Stimulated activated CD8-positive, alpha-beta memory T cell treated with anti-CD3 and anti-CD28 coated beads, Interleukin-4, amount 100 ng/mL, for 1 hour (primary cell): ENCODE measurements at places on chromosomes 12 and 14.

DNA sequence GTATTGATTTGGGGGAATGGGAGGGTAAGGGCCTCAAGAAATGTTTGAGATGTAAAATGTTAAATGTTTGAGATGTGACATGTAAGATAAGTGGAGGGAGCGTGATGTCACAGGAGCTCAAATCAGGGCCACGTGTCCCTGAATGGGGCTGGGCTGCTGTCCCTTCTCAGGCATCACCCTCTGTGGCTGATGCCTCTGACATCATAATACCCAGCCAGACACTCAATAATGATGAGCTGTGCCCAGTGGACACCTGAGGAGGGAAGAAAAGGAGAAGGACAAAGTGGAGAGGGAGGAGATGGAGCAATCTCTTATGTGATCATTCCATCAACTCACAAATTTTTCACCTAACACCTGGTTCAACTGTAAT lies 120.8 kb downstream of the SAMD4A start:
- DNase-seq: no peak

DNA sequence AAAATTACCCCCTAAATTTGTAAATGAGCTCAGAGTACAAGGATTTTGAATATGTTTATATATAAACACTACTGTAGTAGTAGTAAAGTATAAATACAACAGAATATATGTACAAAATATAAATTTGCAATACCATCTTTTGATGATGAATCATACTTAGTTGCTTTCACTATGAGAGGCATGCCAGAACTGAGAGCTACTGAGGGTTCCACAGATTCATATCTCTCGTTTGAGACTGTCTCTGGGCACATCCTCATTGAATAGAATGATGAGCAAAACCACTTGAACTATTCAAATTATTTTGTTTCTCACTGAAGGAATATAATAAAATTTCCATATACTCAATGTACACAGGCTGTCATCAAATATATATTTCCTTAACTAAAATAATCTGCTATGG lies 417.6 kb downstream of the NAV3 start:
- no peak for DNase-seq

- no peak for DNase-seq
These were observed 77.5 kb upstream of the RASSF3 start for GRCh38 chr12:64532734-64533351.

DNA sequence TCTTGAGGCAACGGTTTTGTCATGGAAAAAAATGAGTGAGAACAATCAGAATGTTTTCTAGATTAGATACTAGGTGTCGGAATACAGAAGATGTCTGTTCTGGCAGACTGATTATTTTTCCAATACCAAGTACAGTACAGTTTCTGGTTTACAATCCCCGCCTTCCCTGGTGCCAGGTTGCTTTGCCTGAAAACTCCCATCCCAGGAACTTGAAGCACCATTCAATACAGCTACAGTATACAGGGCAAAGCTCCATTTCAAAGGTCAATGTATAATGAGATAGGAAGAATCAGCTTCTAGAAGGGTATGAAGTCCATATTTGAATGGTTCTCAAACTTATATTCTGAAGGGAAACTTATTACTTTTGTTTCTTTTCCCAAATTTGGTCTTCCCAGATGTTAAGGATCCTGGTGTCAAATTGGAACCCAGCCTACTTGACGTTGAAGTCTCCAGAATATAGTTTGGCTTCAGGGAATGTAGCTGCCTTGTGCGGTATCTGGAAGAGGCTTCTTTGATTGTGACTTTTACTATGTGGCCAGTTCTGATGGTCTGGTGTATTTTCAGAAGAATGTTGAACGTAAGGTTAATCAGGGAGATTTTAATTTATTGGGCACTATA lies 238.0 kb upstream of the ATP2B1 start:
- no peak for DNase-seq

- DNase-seq: no peak
These were observed 6.2 kb downstream of the TTLL5 start for GRCh38 chr14:75667099-75667765.

DNA sequence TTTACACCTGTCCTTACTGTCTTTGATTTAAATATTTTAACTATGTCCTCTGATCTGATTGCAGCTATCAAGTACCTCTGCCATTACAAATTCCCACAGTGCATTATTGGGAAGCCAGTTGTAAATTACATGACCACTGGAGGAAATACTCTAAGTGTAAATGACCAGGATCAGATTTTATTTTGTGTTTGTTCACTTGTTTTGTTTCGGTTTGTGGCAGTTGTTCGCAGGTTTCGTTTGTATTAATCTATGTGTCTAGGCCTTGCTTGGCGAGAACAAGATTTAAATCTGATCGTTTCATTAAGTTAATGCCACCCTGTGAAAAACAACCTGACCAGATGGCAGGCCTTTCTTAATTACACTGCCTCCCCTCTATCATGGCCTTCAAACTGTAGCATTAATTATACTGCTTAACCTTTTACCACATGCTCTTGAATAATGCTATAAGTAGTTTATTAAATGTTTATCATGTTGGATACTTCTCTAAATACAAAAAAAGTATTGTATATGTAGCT lies 990.1 kb downstream of the TMTC2 start:
- no peak for DNase-seq

GRCh38 chr12:39402922-39403321 lies 40.0 kb downstream of the KIF21A start:
- no peak for DNase-seq

- DNase-seq: no peak
These were observed 900 bp downstream of the AMN start for GRCh38 chr14:102923201-102923924.

DNA sequence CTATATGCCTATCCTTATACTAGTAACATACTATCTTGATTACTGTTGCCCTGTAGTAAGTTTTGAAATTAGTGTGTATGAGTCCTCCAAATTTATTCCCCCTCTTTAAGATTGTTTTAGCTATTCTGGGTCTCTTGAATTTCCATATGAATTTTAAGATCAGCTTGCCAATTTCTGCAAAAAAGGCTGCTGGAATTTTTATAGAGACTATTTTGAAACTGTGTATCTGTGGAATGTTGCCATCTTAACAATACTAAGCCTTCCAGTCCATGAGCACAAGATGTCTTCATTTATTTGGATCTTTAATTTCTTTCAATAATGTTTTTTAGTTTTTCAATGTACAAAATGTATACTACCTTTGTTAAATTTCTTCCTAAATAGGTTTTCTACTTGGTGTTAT lies 79.8 kb upstream of the ETV6 start:
- no peak for DNase-seq

GRCh38 chr14:59869381-59870255 lies 958 bp downstream of the RTN1 start:
- no peak for DNase-seq

DNA sequence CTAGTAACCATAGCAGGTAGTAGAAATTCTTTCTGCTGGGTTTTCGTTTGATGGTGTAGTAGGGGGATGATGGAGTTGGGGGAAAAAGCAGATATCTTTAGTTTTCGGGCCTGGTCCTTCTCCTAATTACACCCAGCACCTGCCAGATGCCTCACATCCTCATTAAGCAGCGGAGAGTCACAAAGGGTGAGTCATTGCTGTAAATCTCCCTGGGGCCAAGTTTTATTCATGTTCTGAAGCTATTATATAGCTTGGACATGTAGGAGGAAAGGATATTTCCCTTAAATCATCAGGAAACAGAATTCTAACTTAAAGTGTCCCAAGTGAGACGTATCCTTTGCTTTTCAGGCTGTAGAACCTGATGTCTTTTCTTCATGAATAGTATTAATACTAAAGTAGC lies 4.9 kb upstream of the NECAP1 start:
- DNase-seq: no peak
